Fibroblast of the aortic adventitia (primary cell): ENCODE measurements at places on chromosomes 7 and 10.

- DNase-seq: peak; percentile 31
Observed at GRCh38 chr7:27112361-27112760, 9.9 kb upstream of the HOXA2 start.

DNA sequence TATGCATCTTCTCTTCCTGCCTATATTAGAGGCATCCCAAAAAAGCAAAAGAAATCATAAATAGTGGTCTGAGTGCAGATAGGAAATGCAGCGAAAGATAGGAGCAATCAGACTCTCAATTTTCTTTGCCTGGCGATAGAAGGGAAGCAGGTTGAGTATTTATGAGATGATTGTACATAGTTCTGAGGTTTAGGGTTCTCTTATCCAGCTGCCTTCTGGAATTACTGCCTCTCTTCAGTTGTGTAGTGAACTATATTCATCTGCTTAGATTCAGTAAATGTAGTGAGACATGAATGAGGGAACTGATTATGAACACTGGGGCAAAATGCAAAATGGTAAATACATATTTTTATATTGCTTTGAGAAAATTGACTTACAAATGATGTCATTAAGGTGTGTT, 93.0 kb upstream of the CYP26C1 start:
- DNase-seq: no peak

- no peak for DNase-seq
Observed at GRCh38 chr10:60878224-60878623, 65.8 kb downstream of the RHOBTB1 start.

GRCh38 chr10:80015911-80016830, 62.3 kb upstream of the TMEM254 start:
- no peak for DNase-seq

- no peak for DNase-seq
Observed at GRCh38 chr7:107924841-107925504, 34.0 kb downstream of the DLD start.

DNA sequence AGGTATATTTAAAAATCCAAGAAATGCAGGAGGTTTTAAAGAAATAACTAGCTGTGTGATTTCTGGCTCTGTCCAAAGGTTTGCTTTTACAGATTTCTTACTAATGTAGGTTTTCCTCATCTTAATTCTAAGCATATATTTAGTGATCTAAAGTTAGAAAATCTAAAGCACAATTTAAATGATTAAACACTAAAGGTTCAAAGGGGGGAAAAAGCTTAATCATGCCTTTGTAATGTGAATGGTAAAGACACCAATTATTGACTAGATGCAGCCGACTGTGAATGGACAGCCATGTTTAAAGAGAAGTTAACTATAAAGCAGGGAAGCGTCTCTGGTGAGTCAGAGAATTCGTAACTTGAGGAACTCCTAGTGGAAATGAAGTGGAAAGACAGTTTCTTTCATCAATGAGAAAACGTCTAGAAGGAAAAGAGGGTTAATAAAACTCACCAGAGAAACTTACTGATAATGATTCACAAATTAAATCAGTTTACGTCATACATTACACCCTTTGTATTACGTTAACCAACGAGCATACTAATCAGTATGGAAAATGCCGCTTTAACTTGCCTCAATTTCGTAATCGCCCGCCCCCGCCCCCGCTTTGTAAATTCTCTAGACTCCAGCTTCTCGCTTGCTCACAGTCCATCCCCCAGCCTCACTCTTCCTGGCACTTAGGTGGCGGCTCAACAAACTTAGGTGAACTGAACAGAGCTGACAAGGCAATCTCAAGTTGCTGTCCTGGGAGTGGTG, 1.1 kb upstream of the HBP1 start:
- peak; percentile 91 for DNase-seq

DNA sequence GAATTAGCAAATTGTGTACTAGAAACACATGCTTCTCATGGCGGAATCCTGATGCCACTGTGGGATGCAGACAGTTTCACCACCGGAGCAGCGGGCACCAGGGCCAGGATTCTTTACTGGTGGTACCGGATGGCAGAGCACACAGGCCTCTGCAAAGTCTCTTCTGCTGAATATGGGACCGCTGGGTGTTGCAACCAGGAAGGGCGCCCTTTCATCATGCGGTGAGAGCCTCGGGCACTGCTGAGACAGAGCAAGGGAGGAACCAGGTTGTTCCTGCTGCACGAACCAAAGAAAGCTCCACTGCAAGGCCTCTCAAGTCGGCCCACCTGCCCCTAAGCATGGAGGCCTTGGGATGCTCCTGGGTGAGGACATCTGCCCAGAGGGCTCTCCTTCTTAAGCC, 57.0 kb upstream of the NMT2 start:
- no peak for DNase-seq

DNA sequence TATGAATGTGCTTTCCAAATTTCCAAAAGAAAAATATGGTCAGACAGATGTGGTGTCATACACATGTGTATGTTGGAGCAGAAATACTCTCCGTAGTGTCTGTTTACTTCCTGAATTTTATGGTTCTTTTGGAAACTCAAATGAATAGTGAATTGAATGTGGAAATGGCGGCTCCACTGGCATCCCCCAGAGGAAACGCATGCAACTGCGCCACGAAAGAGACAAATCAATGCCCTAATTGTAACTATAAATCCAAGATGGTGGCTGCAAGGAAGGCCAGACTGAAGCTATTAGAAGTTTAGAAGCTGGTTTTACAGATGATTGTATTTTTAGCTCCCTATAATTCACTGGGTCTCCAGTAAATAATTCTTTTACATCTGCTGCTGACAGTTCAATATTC, 246.7 kb downstream of the FGFR2 start:
- DNase-seq: no peak

DNA sequence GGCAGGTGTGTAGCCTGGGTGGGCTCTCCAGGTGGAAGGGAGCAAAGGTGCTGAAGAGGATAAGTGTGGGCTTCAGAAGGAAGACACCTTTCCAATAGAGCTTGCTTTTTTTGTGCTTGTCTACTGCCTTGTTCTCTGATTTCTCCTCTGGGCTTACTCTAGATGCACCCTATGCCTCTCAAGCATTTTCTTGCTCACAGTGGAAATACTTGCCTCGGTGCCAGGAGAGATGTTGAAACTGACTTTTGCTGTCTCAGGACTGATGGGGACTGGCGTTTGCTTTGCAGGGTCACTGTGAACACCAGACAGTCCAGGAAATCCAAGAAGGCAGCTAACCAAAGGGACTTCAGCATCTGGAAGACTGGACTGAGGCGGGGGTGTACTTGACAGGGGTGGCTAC, 187.9 kb downstream of the SNX10 start:
- no peak for DNase-seq

GRCh38 chr7:94417306-94417705, 22.6 kb downstream of the COL1A2 start:
- DNase-seq: peak; percentile 35

GRCh38 chr10:125489731-125490130, 193.2 kb downstream of the TEX36 start:
- no peak for DNase-seq

DNA sequence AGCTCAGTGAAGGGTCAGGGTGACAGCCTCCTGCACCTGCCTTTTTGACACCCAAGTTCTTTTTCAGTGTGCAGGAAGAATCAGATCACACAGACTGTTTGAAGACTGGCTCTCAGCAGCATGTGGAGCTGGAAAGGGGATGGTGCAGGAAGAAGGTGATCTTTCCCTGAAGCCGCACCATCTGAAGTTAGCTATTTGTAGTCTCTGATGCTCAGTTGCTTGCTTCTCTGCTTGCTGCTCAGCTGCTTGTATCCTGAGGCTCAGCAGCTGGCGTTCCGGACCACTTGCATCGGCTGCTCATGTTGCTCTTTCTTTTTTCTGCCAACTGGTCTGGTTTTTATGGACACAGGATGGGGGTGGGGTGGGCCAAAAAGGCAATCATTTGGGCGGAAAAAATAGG, 15.8 kb upstream of the DNMBP start:
- no peak for DNase-seq

- DNase-seq: no peak
Observed at GRCh38 chr7:123305840-123306375, 106.1 kb upstream of the SLC13A1 start.

DNA sequence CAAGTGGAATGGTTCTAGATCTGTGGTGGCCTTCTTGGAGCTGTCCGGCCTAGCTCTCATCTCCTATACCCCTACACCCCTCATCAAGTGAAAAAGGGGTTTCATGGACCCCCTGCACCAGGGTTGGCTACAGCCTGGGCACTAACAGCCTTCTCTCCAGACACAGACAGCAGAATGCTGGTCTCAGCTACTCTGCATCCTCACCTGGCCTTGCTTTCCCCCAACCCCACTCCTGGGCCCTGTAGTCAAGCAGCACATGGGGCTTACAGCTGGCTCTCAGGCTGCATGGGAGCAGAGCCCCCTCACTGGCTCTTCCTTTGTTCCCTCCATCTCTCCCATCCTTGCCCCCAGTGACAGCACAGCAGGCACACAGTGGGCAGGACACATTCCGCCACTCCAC, 20.8 kb upstream of the TMEM273 start:
- DNase-seq: no peak

- peak; percentile 14 for DNase-seq
Observed at GRCh38 chr7:118918556-118918955, 694.1 kb downstream of the ANKRD7 start.

- DNase-seq: no peak
Observed at GRCh38 chr10:69600761-69601330, 27.6 kb upstream of the NEUROG3 start.

DNA sequence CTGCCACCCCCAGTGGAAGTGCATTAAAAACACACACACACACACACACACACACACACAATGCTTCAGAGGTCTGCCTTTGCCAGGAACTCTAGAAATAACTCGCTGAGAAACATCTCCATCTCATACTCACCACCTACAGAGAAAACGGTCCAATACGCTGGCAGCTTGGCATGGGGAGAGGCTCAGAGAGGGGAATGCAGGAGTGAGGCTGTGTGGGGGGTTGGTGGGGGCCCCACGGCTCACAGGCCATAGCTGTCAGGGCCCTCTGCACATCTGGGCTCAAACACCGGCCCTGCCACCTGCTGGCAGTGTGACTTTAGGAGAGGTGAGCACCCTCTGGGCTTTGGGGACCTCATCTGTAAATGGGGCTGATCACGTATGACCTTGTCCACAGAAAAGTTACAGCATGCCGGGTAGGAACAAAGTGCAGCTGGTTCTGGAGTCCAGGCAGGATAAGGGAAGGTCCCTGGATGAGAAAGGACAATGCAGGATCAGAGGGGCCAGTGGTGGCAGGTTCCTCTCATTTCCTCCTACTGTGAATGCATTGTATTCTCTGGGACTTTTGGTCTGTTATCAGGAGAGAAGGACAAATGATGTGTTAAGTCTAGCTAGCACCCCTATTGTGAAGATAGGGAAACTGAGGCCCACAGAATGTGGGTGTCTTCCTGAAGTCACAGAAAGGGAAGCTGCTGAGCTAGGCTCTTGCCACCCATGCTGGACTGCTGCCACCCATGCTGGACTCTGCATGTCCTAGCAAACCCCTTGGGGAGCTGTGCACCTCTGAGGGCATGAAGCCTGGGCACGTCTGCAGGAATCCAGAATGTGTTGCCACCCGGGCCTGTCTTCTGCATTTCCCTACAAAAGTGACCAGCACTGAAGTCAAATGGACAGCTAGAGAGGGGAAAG, 404.6 kb downstream of the RPS24 start:
- no peak for DNase-seq

DNA sequence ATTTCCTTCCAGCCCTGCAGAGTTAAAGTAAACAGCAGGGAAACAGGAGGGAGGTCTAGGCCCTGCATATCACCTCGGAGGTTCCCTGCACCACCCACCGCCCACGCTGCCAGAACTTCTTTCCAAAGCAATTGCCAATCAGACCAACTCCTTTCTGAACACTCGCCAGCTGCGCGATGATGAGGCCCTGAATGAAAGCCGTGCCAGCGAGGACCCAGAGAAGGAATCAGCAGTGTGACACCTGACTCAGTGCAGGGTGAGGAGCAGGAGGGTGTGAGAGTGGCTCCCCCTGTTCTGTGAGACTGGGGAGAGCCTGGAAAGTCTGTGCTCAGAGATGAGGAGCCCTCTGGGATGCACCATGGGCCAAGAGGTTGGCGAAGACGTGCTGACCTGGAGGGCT, 3.3 kb upstream of the TCERG1L start:
- no peak for DNase-seq

DNA sequence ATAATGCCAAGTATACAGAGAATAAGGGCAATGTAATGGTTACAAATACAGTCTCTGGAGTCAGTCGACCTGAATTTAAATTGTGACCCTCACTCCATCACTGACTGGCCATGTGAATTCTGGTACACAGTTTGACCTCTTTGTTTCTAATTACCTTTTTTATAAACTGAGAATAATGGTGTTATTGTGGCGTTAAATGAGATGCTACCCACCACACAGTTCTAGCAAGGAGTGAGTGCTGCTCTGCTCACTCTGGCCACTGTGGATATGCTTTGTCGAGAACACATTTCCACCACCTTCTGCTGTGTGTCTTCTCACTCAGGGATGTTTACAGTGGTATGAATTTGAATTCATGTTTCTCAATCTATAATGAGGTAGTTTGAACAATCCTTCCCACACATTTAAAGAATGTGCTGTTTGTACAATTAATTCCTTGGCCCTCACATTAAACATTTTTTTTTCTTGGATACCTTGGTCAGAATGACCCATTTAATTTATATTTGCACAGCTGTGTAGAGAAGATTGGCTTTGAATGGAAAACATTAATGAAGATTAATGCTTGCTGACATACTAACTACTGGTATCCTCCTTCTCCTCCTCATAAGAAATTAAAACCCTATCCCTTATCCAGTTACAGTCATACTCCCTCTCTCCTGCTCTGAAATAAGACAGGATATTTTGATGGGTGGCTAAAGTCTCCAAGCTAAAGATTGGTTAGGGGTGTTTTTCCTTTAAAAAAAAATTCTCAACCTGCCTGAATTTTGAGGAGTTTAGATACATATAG, 42.4 kb downstream of the PLCE1 start:
- DNase-seq: no peak

GRCh38 chr10:92031580-92031979, 108.0 kb downstream of the BTAF1 start:
- no peak for DNase-seq

DNA sequence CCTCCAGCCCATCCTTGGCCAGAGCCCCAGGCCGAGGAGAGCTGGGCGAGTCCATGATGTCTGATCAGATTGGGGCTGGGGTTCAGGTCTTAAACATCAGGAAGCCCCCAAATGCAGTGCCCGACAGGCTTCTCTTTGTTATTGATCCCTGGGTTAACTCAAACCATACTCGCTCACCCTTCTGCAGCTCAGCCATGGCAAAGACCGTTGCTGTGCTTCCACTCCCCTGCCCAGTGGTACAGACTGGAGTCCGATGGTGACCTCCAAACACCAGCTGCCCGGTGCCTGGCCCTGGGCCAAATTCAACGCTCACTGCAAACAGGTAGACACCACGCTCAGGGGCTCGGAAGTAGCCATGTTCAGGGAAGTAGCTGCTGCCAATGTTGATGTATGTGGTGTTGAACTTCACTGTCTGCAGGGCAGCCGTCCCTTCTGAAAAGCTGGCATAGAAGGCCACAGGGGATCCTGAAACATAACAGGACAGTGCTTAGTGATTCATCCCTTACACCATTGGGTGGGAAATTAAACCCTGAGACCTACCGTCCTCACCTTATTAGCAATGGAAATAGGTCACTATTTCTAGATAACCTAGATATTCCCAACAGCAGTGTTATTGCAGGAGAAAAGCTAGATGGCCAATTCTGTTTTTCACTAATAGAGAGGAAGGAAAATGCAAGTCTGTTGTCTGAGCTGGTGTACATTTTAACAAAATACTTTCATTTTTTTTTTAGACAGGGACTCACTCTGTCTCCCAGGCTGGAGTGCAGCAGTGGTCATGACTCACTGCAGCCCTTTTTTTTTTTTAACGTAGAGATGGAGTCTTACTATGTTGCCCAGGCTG, 20.5 kb downstream of the MMRN2 start:
- peak; percentile 57 for DNase-seq
